ENCODE measurements at places on chromosomes 11 and 22.

GRCh38 chr22:36452250-36452977 lies 29.0 kb downstream of the TXN2 start:
- DNase-seq, result no peak

DNA sequence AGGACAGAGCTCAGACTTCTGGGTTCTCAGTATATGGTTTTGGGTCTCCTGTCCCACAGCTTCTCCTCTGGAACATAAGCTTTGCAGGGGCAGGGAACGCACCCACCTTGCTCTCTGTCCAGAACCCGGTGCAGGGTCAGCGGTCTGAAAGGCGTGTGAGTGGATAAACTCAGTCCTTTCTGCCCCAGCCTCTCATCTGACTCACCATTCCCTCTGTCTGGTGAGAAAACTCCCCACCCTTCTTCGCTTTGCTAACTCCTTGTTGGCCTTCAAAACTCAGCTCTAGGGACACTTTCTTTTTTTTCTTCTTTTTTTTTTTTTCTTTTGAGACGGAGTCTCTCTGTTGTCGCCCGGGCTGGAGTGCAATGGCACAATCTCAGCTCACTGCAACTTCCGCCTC lies 68.9 kb upstream of the NUP50 start:
- no peak for DNase-seq

DNA sequence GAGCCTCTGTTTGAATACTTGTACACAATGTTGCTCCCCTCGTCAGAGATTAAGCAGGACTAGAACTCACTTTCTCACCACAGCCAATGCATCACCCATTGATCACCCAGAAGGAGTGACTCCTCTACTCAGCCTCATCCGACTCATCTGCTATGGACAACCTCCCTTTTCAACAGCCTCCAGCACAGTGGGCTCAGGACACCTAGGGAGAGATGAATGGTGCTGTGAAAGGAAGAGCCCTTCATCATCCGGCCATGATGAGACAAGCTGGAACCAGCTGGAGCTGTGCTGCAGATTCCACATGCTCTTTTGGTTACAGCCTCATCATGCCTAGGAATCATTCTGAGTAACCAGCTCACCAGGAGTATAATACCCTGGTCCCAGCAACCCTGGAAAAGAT lies 15.5 kb downstream of the C11orf91 start:
- DNase-seq, result no peak

- no peak for DNase-seq
Observed at GRCh38 chr11:83648610-83649527, 362.7 kb upstream of the CCDC90B start.

- DNase-seq, result no peak
Observed at GRCh38 chr11:110492321-110492685, 62.6 kb downstream of the FDX1 start.

GRCh38 chr11:62398011-62398994 lies 20.5 kb upstream of the SCGB1A1 start:
- no peak for DNase-seq

DNA sequence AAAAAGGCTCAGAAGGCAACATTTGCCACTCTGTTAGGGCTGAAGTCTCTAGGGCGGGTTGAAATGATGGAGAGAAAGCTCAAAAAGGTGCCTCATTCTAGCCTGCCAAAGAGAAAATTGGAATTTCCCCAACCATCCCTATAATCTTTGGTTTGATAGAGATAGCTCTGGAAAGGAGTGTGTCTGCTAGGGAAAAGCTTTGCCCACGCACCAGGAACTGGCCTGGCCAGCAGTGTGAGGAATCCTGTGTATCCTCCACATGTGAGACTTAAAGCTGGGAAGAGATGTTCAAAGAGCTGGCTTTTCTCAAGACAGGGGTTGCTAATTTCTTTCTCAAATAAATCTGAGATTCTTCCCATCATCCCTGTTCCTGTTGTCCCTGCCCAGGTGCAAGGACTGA lies 193.7 kb downstream of the OPCML start:
- DNase-seq, result no peak

DNA sequence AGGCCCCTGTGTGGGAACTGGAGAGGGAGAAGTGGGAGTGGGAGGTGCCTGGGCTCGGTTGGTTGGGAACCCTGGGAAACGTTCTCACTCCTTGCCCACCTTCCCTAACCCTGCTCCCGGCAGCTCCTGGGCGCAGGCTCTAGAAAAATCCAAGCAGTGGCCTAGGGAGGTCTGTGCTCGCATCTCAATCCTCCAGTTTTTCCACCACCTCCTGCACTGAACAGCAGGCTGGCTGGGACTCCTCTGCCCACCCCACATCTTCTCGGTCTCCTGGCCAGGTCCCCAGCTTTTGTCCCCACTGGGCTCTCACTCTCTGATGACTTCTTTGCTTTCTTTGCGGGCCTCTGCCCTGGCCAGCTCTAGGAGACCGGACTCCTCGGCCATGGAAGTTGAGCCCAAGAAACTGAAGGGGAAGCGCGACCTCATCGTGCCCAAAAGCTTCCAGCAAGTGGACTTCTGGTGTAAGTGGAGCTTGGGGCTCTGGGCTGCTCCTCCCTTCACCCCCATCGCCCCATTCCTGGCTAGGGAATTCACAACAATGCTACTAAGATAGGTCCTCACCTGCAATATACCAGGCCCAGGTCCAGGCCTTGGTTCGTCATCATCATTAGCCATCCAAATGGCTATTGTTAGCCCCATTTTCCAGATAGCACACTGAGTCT lies 35.6 kb downstream of the PRDM11 start:
- DNase-seq, result no peak

DNA sequence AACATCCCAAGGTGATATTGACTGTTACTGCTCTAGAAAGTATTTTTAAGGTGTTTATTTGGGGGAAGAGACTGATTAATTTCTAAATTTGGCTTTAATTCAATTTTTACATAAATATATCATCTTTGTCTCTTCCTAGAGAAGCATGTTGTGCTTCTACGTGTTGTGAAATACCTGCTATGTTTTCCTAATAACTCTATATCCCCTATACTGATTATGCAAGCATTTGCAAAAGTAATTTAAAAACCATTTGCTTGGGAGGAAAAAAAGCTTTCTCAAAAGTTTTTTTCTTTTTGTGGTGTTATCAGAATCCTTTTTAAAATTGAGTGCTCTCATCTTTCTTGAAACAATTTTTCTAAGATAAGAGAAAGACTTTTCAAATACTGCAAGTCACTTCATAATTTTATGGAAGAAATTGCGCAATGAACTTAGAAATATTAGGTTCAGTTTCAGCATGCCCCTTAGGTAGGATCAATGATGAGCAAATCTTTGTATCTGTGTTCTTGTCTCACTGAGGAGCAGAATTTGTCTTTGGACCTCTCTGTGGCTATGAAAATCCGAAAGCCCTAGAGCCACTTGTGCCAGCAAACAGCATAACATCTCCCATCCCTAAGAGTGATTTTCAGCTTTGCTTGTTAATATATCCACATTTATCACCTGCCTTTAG lies 7.4 kb upstream of the BLID start:
- no peak for DNase-seq

DNA sequence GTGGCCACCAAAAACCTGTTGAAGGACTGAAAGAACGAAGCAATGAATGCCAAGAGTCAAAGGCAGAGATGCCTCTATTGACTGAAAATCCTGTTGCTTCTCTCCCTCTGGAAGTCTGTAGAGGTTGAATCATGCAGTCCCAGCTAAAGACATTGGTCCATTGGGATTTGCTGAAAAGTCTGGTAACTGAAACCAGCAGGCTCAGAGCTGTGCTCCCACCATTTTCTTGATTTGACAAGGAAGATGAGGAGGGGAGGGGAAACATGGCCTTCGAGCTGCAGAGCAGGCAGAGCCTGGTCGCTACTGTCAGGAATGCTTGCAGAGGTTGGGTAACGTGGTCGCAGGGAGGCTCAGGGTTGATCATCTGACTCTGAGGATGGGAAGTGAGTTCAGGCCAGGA lies 72.8 kb upstream of the CSNK2A3 start:
- DNase-seq, result no peak

DNA sequence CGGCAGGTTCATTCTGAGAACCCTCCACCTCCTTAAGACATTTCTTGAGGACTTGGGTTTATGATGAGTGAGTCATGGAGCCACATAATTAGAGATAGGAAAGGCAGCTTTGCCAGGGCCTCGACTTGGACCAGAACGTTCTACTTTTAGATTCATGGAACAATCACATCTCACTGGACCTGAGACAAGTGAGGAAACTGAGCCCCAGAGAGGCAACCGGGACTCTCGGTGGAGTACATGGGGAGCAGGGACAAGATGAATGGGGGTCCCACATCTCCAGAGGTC lies 59.5 kb downstream of the LINC01488 start:
- no peak for DNase-seq

DNA sequence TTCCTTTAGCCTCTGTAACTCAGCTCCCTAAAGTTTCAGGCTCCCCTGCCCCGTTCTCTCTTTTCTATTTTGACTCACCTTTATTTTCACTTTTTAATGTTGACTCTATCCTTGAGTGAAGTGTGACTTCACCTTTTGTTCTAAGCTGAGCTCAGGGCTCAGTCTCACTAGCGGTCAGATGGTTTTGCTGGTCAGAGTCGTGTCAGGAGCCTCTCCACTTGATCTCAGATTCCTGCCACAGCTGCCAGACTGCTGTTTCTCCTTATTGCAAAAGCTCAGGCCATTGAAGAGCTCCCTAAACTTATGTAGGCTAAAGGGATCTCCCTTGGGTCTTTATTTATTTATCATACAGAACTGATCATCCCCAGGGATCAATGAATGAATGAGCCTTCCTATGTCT lies 13.7 kb upstream of the POU2AF2 start:
- no peak for DNase-seq

GRCh38 chr11:62390722-62391121 lies 28.1 kb upstream of the SCGB1A1 start:
- DNase-seq, result no peak

DNA sequence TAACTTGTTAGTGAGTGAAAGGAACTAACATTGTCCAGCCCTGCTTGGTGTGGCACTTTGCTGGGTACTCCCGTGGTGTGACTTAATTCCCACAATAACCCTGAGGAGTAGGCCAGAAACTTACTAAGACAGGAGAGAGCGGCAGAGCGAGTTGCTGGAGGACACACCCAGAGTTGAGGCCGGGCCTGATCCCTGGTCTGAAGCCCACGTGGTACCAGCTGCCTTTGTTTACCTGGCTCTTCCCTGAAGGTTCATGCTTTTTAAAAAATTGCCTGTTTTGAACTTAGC lies 594 bp downstream of the MPST start:
- DNase-seq, result peak; percentile 10

GRCh38 chr22:27574002-27574366 lies 227.6 kb downstream of the MN1 start:
- no peak for DNase-seq

DNA sequence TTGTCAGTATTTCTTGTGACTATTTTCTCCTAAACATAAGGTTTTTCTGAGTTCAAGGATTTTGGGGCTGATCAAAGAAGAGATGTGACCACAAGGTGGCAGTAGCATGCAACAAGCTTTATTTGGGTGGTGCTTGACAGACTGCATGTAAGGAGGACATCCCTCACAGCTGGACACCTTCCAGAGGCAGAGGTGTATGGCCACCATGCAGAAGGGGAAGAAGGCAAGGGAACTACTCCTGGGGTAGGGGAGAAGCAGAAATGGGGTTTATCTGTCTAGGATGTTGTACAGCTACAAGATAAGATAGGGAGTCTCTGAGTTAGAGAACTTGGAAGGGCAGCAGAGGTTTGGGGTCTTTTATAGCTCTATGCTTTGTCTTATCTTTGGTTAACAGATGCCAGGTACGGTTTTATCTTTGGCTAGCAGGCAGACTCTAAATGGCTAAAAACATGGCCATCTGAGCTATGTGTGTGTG lies 5.1 kb upstream of the BIRC2 start:
- peak; percentile 28 for DNase-seq

DNA sequence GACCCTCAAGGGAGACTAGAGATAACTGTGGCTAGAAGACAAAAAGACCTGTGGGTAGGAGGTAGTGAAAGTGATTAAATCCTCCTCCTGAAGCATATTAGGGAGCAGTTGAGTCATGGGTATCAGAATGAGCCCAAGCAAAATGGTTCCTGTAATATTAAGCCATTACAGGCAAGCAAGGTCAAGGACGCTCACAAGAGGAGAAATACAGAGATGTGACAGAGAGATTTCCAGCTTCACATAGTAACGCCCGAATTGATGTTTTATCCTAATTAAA lies 77.7 kb downstream of the FAM76B start:
- no peak for DNase-seq

- DNase-seq, result peak; percentile 68
Observed at GRCh38 chr11:63919267-63920125, 2.5 kb upstream of the RCOR2 start.

DNA sequence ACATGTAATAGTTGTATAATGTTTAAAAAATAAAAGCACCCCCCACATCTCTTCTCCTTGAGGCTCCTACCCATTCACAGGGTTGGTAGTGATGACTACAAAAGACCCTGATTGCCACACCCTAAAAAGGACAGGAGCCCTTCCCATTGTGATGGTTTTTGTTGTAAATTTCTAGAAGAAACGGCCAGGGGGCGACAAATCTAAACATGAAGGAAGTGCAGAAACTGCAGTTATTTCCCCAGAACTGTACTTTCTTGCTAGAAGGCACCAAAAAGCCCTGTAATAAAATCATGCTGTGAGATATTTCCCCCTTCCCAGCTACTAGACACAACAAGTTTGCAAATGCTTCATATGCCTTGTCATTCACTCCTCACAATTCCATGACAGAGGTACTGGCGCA lies 10.8 kb downstream of the PRR5L start:
- DNase-seq, result no peak

Measured in DMS 273 treated with DMSO at 0.1 percent for 48 hours (cell line).